ENCODE measurements at places on chromosomes 6 and 20. TPM values are rescaled to one million over a fixed set of nuclear protein-coding genes. Genes with fewer than 3 reads are reported as not detected.

DNA sequence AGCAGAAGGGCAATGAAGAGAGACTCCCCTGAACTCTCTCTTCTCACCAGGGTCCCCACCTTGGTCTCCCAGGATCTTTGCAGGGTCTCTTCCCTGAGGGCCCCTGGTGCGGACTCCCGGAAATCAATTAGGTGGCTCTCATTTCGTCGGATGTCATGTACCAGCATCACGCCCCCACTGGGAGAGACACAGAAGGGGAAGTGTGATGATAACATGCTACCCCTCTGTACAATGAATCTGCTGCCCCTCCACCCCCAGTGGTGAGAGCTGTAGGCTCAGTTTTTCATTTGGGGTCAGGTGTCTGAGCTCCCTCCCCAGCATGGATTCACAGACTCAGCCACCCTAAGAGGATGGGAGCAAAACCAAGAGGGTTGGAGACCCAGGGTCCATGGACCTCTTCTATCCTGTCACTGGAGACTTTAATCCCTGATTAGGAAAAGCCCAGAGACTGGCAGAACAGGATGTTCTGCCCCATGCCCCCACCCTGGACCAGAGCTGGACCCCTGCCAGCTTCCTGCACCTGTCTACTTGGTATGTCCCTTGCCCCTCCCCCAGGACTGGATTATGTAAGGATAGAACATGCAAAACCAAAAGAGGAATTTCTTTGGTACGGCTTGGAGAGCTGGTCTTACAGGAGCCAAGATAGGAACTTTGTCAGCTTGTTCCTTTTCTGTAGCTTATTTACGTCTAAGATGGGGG lies 11.1 kb downstream of the GGT7 start:
- no peak for DNase-seq

DNA sequence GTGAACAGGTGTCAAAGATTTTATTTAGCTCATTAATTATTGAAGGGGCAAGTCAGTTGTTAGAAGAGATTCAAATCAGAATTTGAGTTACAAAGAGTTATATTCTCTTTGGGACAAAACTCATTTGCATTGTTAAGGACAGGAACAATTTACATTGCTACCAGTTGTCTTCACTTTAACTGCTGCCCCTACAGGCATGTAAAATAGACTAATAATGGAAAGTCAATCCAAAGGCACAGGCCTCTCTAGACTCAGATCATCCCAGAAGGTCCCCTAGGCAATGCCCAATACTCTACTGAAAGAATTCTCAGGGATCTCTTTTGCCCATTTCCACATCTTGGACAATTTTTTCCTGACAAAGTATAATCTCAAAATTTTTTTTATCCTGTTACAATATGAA lies 95.7 kb downstream of the SCP2D1 start:
- DNase-seq = no peak

GRCh38 chr6:79810871-79811270 lies 136.5 kb downstream of the ELOVL4 start:
- no peak for DNase-seq

DNA sequence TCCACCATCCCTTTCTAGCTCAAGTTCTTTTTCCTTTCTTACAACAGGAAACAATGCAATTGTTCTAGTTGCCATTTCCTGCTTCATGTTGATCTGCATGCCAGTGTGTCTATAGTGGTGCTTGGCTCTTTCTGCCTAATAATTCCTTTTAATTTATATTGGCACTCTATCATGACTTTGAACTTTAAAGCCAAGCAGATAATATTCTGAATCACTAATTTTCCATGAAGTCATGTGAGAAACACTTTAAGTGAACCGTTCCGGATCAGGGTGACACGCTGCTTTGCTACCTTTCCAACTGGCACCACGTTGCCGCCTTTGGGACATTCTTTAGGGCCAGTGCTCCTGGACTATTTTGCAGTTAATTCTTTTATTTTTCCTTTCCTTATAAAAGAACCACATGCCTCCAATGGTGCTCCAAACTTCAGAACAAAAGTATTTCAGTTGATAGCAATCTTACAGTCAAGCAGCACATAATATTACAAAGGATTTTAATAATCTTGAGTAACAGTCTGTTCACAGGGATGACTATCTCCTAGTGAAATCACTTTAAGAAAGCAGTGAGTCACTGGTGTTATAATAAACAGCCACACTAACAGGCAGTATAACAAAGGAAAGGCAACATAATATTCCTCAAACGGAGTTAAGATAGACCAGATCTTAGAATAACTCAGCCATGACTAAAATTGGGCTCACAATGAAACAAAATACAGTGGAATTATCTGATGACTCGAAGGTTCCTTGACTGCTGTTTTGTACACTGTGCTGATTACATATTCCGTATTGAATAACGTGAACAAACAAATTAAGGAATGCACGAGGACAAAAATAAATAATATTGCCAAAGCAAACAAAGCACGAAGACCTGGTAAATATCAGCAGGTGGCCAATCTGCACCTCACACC lies 19.0 kb upstream of the BLOC1S5 start:
- no peak for DNase-seq

- DNase-seq = no peak
Measured at GRCh38 chr20:9114709-9115108, 45.8 kb downstream of the PLCB4 start.

- DNase-seq = no peak
Measured at GRCh38 chr6:89596484-89596883, 42.1 kb downstream of the LYRM2 start.

DNA sequence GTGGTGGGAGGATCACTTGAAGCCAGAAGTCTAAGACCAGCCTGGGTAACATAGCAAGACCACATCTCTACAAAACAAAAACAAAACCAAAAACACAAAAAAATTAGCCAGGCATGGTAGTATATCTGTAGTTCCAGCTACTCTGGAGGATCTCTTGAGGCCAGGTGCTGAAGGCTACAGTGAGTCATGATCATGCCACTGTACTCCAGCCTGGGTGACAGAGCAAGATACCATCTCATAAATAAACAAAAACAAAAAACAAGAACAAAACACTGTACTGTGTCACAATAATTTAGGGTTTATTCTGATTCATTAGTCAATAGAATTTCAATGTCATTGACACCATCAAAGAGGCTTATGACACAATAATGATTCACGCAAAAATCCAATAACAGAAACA lies 1121.7 kb upstream of the MAP3K7 start:
- no peak for DNase-seq

DNA sequence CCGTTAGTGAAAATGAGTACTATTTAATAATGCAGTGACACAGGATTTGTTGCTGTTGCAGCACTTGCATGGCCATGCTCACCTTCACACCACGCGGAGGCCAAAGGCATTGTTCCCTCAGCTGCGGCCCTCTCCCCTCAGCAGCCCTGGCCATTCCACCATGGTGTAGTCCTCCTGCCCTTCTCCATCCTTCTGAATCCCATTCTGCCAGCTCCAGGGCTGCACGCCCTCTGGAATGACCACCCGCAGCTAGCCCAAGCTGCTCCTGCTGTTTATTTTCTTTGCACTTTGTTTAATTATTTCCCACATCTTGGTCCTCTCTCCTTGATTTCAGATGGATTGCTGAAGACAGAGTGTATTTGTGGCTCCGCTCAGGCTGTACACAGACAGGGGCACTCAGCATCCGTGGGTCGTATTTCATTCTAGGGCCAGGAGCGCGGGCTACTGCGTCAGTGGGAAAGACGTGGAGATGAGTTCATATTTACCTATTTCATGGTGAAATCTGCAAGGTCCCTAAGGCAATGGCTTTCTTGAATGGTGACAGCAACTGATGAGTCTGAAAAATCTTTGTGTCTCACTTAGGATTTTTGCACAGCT lies 81.4 kb upstream of the DUSP22 start:
- no peak for DNase-seq

DNA sequence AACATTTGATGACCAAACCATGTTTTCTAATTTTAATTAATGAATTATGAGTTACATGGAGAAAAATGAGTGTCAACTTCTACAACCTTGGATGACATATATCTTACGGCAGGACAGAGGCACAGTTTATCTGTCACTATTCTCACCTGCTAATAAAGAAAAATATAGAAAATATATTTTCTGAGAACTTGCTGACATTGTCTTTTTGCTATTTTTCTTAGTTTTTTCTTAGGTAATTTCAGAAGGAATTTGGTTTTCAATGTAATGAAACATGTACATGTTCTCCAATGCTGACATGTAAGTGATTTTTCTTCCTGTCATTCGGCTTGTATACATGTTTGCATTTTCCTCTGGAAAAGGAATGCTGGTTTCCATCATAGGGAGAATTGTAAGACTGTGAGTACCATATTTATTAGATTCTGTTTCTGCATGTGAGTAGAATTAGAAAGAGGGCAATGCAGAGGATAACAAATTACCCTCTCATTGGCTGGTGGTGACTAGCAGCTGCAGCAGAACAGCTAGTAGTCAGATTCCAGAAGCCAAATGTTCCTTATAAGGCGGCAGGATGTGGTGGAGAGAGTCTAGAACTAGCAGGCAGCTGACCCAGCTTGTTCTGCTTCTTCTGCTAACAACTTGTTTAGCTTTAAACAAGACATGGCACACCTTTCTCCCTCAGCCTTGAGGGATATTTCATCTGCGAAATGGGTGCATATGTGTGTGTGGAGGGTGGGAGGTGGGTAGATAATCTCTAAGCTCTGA lies 132.8 kb upstream of the SPACA1 start:
- no peak for DNase-seq

DNA sequence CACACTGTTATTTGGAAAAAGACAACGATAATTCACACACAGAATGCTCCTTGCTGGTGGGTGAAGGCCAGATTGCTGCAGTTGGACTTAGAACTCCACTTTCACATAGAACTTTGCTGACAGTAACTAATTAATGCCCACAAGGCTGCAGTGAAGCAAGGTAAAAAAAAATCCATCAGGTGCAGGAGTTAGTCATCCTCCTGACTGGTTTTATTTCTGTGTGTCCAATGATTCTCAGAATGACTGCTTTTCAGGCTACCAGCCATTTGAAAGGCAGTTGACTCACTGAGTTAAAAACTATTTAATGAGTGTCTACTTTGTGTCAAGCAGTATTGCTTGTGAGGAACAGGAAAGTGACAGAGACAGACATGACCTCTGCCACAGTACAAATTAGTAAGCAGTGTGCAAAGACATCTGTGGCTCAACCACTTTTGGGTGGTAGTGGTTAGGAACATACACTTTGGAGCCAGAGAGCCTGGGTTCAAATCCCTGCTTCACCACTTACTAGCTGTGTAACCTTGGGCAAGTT lies 41.9 kb downstream of the ELOVL5 start:
- DNase-seq = no peak

SAYSD1 gene
- polyA plus RNA-seq = 14.0 TPM

ATRN gene
- 4.0 TPM for polyA plus RNA-seq

LAMA4 gene
- polyA plus RNA-seq = not detected

All from CD4-positive, alpha-beta memory T cell (primary cell).